Posterior cingulate gyrus (tissue), 11 donors: ENCODE measurements at places on chromosomes 1 and 21.

DNA sequence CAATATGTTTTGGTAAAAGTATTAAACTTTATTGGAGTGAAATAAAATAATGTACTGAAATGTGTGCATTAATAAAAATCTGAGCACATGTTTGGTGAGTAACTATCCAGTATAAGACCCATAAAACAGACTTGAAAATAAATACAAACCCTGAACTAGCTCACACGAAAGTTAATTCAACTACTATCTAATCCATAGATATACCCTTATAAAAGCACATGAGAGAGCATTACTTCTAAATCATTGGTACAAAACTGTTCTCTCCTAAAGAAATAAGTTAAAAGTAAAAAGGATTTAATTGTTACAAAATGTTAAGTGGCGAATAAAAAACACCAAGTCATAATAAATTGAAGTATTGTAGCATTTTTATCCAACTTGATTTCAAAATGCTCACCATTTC lies 295.6 kb downstream of the PTPRC start:
- DNase-seq, result no peak

- peak; percentile 52 for DNase-seq
Measured at GRCh38 chr1:167439301-167439988, 78.9 kb downstream of the CD247 start.

- no peak for DNase-seq
Measured at GRCh38 chr1:152218762-152219436, 5.1 kb downstream of the HRNR start.

DNA sequence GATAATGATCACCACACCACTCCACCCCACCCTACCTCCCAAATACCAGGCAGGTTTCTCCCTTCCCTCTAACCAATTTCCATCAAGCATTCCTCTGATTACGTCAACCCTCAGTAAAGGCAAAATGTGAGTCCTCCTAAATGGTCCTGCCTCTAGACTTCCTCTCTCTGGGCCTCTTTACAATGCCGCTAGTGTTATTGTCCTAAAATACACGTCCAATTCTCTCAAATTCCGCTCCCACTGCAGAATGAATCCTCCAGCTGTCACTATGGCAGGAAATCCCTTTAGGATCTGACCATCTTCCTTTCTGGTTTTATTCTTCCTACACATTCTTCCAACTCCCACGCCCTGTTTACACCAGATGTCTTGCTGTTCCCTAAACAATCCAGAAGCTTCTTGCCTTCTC lies 68.7 kb downstream of the DEGS1 start:
- DNase-seq, result no peak

DNA sequence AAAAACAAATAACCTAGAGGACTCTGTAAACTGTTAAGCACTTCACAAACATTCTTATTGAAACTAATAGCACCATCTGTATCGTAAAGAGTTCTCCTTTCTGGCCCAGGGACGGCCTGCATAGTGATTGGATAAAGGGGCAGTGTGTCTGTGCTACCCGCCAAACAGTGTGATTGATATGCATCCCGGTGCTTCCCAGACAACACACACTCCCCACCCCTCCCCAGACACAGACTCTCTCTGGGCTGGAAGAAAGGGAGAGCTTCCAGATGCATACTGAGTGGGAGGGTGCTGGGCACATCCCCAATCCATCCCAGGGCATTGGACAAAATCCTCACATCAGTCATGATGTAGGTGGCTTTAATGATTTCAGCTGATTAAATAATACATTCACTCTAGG lies 3.7 kb downstream of the HSD11B1 start:
- no peak for DNase-seq

DNA sequence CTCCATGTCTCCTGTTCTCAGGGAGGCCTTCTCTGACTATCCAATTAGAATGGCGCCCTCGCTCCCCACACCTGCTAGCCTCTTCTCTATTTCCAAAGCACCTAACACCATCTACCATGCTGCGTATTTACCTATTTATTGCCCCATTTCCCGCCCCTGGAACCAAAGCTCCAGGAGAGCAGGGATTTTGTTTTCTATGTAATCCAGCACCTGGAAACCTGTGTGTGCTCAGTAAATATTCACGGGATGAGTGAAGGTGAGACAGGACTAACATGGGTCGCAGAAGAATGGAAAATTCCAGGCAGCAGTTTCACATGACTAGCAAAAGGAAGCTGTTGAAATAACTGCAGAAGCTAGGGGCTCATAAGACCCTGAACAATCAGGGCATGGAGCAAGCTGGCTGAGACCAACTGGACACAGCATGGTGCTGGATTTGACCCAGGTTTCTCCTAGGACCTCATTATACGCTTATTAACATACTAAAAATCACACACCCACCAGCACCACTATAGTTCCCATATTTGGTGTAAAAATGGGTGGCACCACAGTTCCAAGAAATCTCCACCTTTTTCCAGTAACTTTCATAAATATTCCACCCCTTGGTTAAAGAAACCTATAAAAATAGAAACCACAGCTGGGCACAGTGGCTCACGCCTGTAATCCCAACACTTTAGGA lies 15.1 kb upstream of the TENT5B start:
- DNase-seq, result no peak

DNA sequence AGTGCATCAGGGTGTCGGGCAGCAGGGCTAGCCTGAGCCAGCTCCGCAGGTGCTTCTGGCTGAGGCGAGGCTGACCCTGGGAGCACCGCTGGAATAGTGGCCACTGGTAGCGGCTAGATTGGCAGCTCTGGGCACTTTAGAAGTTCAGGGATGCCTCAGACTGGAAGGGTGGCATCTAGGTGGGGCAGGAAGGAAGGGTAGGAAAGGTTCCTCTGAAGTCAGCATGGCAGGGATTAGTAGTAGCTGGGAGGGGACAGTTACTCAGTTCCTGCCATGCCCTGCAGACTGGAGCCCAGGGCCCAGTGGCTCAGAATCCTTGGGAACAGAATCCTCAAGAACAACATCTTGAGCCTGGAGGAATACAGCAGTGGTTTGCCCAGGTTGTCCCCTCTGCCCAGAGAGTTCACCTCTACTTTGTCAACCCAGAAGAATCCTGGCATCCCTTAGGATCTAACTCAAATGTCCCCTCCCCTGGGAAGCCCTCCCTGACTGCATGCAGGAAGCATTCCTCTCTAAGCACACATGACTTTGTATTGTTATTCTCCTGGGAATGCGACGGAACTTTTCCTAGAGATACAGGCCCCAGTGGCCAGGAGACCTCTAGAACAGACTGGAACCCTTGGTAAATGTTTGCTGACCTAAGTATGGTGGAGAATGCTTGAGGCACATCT lies 39.5 kb upstream of the BCAR3 start:
- no peak for DNase-seq

DNA sequence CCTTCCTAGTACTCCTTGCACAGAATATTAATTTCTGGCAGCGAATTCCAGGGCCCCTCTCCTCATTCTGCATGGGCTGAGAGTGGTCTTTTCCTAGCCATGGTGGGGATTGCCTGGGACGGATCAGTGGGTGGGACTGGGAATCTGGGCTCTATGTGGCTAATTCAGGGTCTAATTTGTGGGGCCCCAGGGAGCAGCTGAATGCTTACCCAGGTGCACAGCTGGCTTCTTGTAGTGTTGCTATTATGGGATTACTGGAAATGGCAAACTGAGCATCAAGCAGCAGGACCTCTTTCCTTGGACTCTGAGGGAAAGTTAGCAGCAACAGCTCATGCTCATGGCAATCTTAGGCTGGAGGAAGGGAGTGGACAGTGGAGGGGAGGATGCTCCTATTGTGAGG lies 187.1 kb upstream of the CACNA1E start:
- no peak for DNase-seq

DNA sequence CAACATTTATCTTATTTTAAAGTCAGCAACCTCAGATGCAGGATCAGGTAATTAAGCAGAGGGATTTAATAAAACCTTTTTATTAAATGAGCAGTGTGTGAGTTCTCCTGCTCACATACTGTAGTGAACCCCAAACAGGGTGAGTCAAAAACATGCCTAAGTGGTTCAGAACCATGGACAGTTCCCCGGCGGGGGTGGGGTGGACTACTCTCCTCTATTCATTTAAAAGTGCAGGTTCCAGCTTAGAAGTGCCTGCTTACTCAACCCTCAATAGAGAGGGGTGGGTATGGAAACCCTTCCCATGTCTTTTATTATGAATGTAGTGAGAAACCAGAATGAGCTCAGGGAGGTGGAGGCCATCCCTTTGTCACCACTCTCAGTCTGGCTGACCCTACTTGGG lies 397.9 kb downstream of the HHAT start:
- no peak for DNase-seq

- DNase-seq, result no peak
Measured at GRCh38 chr1:221439008-221439746, 302.7 kb downstream of the DUSP10 start.

DNA sequence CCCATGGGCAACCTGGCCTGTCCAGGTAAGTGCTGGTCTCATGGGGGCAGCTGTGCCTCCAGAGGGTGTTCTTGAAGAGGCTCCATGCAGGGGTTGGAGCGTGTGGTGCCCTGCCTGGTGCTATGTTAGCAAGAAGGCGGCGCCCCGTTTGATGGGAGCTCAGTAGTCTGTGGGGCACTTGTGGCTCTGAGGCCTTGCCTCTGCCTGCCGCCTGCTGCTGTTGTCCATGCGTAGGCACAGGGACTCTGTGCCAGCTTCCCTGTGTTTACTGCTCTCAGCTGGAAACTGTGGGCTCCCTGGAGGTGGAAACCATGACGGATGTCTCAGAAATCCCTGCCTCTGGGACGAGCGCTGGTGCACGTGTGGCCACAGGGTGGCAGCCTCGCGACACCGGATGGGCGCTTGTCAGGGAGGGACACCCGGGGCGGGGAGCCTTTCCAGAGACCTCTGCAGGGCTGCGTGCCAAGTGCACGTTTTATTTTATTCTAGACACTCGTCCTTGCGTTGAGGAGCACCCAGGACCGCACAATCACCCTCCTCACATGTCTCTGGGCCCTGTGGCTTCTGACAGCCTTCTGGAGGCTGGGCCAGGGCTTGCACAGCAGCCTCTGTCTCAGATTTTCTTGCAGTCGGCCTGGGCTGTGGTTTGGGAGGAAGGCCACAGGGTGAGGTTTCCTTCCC lies 27.1 kb downstream of the SNAP47 start:
- DNase-seq, result peak; percentile 87

DNA sequence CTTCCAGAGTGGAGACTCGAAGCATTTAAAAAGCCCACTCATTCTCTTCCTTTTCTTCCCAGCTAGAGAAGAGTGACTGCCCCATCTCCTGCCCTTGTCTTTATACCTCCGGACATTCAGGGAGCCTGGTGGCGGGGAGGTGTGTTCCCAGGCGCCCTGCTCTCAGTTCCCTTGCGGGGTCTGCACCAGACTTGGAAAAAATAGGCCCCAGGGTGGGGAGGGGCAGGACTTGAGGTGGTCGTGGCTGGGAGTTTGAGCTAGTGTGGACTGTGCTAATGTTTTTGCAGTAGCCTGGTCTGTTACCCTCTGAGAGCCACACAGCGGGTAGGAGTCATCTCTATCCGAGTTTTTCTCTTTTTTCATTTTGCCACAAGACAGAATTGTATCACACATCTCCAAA lies 139.1 kb downstream of the PEX14 start:
- no peak for DNase-seq

DNA sequence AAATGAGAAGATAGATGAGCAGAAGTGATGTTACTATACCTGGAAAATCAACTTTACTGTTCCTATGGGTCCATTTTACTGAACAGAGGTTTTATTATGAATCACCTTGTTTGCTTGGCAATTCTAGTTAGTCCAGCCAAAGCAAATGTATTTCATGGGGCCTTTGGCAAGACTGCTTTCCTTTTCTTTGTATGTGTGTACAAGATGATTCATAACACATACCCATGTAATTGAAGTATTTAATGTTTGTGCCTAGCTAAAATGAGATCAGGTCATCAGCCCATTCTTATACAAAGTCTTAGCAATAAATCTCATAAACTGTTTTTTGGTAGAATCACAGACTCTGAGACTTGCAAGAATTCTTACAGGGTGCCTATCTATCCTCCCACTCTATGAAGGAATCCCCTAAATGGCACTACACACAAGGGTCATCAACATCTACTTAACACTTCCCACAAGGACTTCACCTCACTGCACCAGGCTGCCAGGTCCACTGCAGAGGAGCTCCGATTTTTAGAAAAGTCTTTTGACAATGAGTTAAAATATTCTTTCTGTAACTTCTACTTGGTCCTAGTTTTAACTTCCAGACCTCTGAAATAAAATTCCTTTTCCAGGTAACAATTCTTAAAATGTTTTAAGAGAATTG lies 58.5 kb downstream of the LPAR3 start:
- no peak for DNase-seq

- peak; percentile 5 for DNase-seq
Measured at GRCh38 chr1:24987875-24988557, 57.9 kb upstream of the RUNX3 start.

GRCh38 chr1:228345201-228345930 lies 61.3 kb downstream of the TRIM11 start:
- peak; percentile 15 for DNase-seq

GRCh38 chr21:32048353-32048752 lies 175.5 kb downstream of the HUNK start:
- DNase-seq, result no peak

DNA sequence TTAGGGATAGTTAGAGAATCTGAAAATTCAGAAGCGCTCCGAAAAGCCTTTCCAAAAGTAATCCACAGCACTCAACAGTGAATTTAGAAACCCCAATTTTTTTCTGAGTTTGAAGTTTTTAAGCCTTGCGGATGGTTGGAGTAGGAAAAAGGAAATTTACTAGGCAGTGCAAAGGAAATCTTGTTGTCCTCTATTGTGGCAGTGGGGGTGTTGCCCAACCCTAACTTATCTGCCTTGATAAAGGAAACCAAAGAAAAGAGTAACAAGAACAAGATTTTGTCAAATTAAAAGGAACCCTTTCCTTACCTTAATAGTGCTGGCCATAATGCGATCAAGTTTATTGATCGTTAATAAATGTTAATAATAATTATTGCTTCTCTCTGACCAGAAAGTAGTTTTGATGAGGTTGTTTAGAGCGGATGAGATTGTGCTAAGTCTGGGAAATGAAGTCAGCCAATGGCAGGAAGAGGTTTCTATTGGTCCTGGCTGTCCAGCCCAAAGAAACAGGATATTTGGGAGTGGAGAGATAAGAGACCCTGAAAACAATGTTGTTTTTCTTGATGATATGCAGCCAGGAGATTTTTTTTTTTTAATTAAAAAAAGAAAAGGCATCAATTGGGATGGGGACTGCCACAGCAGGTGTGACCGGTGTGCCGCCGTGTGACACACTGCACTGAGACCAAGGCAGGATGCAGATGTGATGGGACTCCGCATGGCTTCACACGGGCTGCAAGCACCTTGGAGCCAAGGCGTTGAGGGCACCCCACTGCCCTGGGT lies at the start of gene ERG:
TSS of gene ERG (minus strand) at position 421 of the 777 bp plus-strand sequence. CDS start at position 324, 97 bp downstream.
- no peak for DNase-seq

- DNase-seq, result no peak
Measured at GRCh38 chr1:24528744-24529143, 26.1 kb downstream of the RCAN3 start.

DNA sequence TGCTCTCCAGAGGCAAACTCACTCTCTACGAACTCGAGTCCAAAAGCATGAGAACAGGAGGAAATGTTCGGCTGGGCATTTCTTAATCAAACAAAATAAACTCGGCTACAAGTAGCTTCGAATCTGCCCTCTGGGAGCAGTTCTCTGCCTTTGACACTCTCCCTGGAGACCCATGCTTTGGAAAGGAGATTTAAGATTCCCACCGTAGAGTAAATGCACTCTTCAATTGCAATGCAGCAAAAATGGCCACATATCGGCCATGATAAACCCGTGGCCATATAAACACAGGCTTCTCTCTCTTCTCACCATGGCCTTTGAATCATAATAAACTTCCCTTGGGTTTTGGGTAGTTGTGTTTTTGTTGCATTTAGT lies 215.4 kb downstream of the TOMM20 start:
- DNase-seq, result no peak

- no peak for DNase-seq
Measured at GRCh38 chr1:81471255-81471654, 329.5 kb upstream of the ADGRL2 start.
